ENCODE measurements at places on chromosomes 1 and 21.

DNA sequence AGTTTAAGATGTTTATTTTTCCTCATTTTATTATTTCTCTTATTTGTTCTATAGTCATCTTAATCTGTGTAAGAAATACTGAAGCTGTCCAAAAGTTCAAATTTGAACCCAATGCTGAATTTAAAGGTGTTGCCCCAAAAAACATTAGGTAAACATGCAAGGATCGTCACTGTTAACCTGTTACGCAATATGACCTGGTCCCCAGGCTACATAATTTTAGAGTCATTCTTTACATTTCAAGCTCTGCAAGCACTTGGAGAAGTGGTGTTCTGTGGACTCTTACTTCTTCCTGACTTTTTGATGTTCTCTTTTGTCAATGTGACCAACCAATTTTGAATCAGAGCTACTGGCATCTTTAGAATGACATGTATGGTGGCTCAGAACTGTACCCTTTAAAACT is 106.0 kb downstream of the CLIC6 start:
- DNase-seq: no peak

GRCh38 chr1:100320311-100321099 is 31.8 kb upstream of the CDC14A start:
- no peak for DNase-seq

DNA sequence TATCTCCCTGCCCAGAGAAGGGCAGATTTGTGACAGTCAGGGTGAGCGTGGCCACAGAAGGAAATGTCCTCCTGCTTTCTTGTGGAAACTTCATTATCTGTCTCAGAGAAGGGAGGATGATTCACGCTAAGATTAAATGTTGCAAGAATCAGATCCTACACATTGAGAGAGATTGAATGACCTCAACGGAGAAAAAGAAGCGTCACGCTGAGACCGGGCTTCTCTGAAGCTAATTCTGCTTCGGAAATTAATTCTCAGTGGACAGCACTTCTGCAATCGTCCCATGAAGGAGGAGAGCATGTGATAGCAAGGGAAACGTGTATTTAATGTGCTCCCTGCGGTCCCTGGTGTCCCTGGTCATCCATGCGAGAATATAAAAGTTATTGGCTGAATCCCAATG is 19.8 kb upstream of the C1orf21 start:
- DNase-seq: no peak

GRCh38 chr1:92117526-92117925 is 37.4 kb downstream of the BTBD8 start:
- DNase-seq: no peak

DNA sequence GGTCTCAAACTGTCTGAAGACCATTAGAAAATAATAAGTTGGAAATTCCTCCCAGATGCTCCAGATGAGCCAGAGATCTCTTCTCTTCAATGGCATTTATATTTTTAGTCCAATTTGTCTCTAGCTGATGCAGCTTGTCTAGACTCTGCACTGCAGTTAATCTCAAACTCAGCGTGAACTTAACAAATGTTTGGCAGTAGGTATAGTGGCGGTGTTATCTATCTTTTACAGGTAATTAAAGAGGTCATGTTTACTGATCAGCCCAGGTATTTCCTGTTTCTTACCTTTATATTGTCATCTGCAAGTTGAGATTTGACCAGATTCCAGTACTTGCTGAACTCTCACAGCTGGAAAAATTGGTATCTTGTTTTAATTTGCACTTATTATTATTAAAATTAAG is 1024.5 kb upstream of the ADGRL2 start:
- DNase-seq: no peak

DNA sequence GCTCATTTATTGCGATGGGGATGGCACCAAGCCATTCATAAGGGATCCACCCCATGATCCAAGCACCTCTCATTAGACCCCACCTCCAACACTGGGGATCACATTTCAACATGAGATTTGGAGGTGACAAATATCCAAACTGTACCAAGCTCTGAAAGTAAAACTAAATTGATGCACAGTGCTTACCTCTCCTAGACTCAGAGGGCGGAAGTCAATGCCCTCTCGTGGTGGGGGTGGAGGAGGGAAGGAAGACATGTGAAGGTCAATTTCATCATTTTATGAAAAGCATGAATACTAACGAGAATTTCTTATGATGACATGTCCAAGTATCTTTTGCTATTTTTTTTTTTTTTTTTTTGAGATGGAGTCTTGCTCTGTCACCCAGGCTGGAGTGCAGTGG is 120.0 kb downstream of the PGBD5 start:
- DNase-seq: no peak

DNA sequence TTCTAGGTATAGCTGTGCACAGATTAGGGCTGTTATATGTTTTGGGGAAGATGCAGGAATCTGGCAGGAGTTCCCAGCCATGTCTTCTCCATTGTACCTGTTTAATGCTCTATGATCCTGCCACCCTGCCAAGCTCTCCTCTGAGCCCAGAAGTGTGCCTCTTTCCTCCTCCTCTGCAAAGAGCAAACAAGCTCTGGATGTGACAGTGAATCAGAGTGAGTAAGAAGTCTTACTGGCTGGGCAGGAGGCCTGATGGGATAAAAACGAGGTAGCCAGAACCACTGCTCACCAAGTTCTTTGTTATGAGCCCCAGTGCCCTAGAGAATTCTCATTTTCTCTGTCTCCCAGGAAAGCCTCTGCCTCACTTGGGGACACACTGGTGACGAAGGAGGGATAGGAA is 69.0 kb downstream of the BRINP2 start:
- no peak for DNase-seq

GRCh38 chr1:174060090-174060489 is 37.9 kb upstream of the RC3H1 start:
- no peak for DNase-seq

GRCh38 chr1:223741861-223742260 is 29.5 kb downstream of the CAPN2 start:
- DNase-seq: no peak
